ENCODE measurements at places on chromosomes 6 and 20.
A peak's percentile ranks its signal among the peaks of the same experiment; 100 is the strongest.

DNA sequence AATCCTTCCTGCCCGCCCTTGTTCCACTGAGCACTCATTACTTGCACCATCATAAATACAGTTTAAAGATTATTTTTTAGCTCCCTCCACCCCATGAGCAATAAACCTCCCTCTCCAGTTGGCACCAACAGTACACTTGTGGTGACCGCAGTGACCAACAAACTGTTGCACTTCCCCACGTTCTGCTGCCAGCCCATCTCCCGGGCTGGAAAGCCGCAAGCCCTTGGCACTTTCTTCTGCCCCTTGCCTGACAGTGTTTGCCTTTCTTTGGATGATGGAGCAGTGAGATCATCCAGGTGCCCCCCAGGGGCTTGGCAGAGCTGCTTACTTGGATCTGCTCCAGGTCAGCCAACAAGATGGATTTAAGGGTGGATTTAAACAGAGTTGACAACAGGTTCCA is 21.6 kb downstream of the KCNB1 start:
- no peak for DNase-seq

GRCh38 chr6:82744286-82745015 is 321.2 kb downstream of the UBE3D start:
- no peak for DNase-seq

GRCh38 chr6:6694825-6695624 is 106.5 kb downstream of the LY86 start:
- no peak for DNase-seq

DNA sequence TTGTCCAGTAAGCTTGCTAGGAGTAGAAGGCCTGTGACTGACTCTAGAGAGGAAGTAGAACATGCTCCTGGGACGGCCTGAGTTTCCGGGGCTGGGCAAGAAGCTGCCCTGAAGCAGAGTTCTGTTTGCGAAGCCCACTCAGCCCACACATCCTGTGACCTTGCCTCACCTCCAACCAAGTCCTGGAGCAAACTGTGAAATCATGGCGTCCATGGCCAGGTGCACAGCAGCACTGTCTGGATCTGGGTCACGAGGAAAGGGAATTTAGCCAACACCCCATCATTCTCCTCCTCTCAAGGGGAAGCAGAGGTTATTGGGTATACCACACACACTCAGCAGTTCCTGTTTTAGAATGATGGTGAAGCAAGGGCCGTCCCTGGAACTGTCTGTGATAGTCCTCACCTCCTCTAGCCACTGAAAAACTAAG is 87.5 kb downstream of the CRYBG1 start:
- DNase-seq, result peak; percentile 35

DNA sequence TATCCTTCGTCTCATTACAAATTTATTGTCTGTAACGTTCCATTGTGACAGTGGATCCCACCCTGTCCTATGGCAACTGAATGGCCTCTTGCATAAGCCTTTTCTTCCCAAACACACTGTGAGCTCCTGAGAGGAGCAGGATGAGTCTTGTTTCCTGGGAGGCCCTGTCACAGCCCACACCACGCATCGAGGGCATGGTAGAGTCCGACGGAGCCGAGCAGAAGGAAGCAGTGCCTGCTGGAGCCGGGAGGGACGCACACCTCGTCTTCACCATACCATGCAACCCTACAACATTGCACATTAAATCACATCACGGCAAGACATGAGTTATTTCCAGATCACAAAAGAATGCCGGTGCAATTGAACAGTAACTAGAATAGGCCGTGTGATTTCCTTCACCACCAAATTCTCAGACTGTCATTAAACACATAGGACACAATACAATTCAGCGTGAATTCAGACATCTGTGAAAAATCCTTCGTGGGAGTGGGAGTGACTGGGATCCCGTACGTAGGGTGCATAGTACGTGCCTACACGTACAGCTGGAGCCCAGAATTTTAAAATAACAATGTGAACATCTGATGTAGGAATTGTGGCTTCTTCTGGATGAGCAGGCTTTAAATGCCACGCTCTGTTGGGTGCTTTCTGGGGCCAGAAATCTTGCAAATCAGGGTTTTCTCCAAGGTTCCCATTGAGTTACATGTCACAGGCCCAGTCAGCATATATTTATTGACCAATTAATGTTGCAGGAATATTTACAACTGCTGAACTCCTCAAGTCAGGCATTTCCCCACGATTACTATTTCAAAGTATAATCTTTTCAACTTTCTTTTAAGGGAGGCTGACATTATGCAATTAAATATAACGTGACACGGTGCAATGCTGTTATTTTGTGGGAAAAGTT is 201.8 kb downstream of the TTLL2 start:
- DNase-seq, result no peak

DNA sequence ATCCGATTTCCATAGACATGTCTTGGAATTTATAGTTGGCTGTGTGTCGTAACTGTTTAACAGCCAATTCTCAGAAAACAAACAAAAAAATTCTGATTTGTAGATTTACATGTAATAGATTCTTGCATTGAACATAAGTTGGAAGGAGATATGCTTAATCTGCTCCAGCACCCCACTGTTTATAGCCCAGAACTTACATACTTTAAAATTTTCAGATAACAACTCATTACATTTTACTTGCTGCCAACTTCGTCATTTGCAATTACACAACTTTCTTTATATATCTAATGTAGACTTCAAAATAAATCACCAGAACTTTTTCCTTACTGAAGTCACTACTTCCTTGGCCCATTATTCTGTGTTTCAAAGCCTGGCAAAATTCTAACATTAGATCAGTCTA is 472.3 kb upstream of the EYS start:
- DNase-seq, result no peak

DNA sequence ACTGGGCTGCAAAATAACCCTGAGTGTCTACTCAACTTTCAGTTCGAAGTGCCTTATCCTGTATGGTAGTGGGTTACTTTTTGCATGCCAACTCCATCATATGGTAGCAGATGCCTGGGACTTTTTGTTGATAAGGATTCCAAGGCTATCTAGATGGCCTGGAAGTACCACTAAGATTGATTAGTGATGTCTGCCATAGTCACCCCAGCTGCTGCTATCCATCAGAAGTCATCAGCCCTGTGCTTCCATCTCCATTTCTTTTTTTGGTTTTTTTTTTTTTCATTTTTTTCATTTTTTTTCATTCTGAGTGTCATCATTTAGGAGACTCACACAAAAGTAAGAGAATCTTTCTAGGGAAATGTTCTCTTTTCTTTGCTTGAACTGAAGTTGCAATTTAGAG is 217.4 kb upstream of the PLCB4 start:
- DNase-seq, result no peak

GRCh38 chr20:36062799-36063198 is 91.7 kb upstream of the EPB41L1 start:
- no peak for DNase-seq

GRCh38 chr6:8268606-8269005 is 166.3 kb upstream of the EEF1E1 start:
- DNase-seq, result no peak

- no peak for DNase-seq
Measured at GRCh38 chr6:157246771-157247484, 76.4 kb downstream of the TMEM242 start.

- no peak for DNase-seq
Measured at GRCh38 chr20:18395544-18395943, 71.3 kb downstream of the DZANK1 start.

GRCh38 chr6:170143401-170144150 is 147.3 kb downstream of the DLL1 start:
- no peak for DNase-seq

GRCh38 chr6:144364208-144364720 is 79.1 kb downstream of the UTRN start:
- DNase-seq, result no peak

- no peak for DNase-seq
Measured at GRCh38 chr6:155970472-155970871, 514.8 kb upstream of the NOX3 start.

GRCh38 chr20:14310977-14311627 is 26.3 kb downstream of the FLRT3 start:
- no peak for DNase-seq

DNA sequence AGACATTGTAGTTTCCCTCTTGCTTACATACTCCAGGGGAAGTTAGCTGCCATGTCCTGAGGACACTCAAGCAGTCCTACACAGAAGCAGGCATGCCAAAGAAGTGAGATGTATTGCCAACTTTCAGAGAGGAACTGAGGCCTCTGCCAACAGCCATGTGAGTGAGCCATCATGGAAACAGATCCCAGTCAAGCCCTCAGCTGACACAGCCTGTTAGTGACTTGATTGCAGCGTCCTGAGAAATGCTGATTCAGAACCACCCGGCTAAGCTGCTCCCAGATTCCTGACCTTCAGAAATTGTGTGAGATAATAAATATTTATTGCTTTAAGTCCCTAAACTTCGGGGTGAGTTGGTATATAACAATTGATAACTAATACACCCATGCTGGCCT is 38.1 kb downstream of the GSTA2 start:
- DNase-seq, result no peak

- DNase-seq, result no peak
Measured at GRCh38 chr20:24095756-24096155, 107.2 kb upstream of the GGTLC1 start.

DNA sequence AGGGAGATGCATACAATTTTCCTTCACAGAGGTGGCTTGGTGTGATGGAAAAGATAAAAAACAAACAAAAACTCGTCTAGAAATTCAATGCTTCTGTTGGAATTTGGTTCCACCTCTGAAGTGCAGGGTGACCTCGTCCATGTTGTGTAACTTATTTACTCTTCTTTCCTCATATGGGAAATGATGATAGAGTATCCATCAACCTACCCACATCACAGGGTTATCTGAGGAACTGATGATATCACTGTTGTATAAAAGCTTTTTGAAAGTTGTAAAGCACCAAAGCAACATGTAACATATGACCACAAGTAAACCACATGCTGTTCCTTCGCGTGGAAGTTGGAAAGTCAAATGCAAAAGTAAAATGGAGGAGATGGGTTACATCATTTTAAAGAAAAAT is 212.0 kb upstream of the SGK1 start:
- DNase-seq, result no peak

- DNase-seq, result no peak
Measured at GRCh38 chr6:87846434-87846833, 144.4 kb upstream of the AKIRIN2 start.

DNA sequence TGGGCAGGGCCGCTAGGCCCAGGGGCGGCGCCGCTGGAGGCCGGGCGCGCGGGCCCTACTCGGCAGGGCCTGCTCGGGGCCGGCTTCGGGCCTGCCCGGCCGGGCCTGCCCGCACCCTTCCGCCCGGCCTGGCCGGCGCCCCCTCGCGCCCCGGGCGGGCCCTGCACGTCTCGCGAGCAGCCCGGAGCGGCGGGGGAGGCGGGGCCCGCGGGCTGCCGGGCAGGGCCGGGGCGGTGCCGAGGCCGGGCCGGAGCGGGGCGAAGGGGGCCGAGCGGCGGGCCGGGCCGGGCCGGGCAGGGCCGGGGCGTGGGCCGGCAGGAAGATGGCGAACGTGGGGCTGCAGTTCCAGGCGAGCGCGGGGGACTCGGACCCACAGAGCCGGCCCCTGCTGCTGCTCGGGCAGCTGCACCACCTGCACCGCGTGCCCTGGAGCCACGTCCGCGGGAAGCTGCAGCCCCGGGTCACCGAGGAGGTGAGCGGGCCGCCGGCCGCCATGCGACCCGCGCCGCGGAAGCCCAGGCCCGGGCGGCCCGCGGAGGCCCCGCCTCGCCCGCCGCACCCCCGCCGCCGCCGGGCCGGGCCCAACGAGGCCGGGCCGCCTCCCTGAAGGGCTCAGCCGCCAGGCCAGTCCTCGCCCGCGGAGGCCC is at the start of gene NPEPL1:
TSS of gene NPEPL1 (plus strand) at position 222 of the 647 bp plus-strand sequence. CDS start at position 323, 101 bp downstream.
- DNase-seq, result peak; percentile 55

- DNase-seq, result no peak
Measured at GRCh38 chr20:53597030-53597482, 3.4 kb upstream of the ZNF217 start.

GRCh38 chr6:138752017-138752416 is 21.6 kb upstream of the CCDC28A start:
- DNase-seq, result no peak

GRCh38 chr20:44918761-44919160 is 8.9 kb downstream of the PABPC1L start:
- no peak for DNase-seq

DNA sequence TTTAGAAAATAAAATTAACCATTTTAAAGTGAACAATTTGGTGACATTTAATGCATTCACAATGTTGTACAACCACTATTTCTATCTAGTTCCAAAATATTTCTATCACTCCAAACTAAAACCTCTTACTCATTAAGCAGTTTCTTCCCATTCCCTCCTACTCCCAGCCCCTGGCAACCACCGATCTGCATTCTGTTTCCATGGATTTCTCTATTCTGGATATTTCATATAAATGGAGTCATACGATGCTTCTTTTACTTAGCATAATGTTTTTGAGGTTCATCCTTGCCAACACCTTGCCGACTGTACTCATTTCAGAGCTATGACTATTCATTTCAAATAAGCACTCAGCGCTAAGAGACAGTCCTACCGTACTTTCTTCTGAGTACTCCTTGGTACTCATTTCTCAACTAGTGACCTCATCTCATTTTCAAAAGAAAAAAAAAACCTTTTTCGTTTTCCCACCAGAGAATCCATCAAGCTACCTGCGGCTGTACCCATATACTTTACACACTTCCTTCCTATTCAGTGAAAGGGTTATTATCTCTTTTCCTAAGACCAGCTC is 259.2 kb downstream of the UTRN start:
- DNase-seq, result no peak

DNA sequence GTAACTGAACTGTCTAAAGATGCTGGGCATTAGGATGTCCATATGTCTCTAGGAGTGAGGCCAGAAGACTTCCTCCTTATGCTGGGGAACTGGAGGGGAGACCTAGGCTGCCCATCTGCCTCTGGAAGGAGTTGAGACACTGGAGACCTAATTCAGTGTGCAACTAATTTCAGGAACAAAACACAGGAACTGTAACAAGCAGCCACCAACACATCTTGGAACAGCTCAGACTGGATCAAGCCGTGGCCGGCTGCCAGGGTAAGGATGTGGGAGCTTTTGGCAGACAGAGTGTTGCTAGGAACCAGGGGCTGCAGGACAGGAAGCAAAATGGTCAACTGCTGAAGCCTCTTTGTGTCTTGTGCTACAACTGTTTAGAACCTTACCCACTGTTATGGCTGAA is 16.4 kb upstream of the MAS1 start:
- no peak for DNase-seq

- no peak for DNase-seq
Measured at GRCh38 chr6:157775376-157775775, 47.7 kb upstream of the SNX9 start.

DNA sequence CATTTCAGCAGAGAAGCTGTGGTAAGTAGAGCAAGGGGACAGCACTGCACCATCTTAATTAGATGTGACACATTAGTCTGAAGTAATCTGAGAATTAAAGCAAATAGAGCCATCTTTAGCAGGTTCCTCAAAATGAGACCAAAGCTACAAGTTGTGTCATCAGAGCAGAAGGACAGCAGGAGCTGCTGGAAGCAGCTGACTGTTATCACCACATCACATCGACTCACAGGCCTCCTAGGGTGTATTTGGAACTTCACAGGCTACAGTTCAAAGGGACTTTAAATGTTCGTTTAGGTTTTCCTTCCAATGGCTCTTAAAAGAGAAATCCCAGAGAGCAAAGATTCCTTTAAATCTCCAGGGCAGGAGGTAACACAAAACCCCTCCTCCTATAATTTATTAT is 69.5 kb downstream of the LCA5 start:
- no peak for DNase-seq

Measured in CD8-positive, alpha-beta T cell (primary cell).